Stimulated activated CD8-positive, alpha-beta memory T cell treated with anti-CD3 and anti-CD28 coated beads, Interleukin-15, amount 100 ng/mL, for 24 hours (primary cell): ENCODE measurements at places on chromosomes 2 and 18.

DNA sequence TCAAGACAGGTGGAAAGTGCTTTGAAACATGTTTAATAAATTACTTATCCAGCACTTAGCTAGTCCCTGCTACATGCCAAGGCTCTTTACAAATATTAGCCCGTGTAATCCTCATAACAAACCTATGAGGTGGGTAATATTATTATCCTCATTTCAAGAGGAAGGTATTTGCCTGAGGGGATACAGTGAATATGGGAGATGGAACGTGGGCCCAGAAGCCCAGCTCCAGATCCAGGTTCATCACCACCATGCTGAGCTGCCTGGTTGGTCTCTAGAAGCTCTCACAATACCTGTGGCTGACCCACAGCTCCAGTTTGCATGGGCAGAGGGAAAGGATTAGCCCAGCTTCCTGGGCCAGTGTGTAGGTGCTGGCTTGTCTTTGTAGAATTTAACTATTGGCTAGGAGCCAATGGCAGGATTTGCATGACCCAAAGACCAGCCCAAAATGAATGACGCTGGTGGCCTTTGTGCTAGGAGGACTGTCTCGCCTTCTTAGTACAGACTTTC is 61.6 kb upstream of the ATP8B1 start:
- DNase-seq = no peak

DNA sequence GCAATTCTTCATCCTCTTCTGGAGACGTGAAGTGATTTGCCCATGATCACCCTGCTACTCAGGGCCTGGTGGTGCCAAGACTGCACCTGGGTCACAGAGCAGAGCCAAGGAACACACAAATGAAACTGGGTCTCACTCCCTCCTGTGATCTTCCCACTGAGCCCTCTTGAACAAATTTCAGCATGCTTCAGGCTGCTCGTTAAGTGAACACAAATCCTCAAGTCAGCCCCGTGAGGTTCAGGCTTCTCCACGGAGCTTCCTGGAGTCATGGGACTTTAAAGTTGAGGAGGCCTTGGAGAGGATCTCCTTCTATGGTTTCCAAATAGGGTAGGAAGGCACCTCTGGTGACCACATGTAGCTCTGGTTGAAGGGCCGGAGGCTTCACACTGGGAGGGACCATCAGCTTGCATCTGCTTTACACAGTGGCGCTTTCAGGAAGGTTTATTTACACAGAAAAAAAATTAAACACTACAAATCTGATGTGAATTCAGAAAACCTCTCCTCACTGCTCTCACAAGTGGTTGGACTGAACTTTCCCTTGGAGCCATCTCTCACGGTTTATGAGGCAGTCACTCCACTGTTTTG is 255.4 kb downstream of the LOXHD1 start:
- DNase-seq = no peak

- no peak for DNase-seq
Measured at GRCh38 chr2:147681093-147681492, 163.7 kb upstream of the ACVR2A start.

DNA sequence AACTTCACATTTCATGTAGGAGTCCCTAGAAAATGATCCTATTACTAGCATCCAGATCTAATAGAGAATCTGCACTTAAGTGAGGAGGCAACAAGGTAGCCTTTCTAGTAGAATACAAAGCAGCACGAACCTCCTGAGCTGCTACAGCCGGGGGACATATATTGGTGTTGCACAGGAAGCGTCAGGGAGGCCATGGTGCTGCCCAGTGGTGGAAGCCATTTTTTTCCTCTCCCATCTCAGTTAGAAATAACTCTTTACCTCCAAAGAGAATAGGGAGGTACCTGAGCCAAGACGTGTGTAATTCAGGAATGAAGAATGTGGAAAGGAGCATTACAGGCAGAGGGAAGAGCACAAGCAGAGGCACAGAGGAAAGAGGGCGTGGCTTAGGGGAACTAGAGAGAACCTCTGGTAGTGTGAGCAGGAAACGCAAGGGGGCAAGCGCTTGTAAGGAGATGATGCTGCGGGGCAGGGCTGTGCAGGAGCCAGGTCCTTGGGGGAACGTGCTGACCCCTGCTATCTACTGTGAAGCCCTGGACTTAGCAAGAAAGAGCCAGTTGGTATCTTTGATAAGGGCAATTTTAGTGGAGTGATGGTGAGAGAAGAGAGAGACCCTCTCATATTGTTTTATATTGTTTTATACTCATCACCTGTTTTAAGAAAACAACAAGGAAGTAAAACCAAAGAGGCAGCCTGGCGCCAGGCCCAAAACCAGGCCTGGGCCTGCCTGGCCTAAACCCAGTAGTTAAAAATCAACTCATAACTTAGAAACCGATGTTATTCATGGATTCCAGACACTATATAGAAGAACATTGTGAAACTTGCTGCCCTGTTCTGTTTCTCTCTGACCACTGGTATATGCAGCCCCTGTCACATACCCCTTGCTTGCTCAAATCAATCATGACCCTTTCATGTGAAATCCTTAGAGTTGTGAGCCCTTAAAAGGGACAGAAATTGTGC is 50.0 kb upstream of the TTC39C start:
- DNase-seq = no peak

GRCh38 chr2:143142598-143142997 is 13.4 kb downstream of the ARHGAP15 start:
- DNase-seq = no peak

DNA sequence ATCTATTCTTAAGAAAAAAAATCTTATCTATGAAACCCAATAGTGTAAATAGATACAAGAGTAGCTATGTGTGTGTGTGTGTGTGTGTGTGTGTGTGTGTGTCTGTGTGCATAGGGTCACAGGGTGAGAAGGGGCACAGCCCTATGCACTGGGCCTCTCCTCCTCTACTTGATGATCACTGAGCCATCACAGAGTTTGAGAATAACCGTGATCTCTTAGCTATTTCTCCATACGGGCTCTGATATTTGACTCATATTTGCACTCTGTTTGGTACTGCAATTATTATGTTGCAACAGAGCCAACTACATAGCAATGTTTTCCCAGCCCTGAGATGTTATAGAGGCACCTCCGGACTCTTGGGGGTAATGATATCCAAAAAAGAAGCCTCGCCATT is 28.8 kb upstream of the SLC40A1 start:
- no peak for DNase-seq

DNA sequence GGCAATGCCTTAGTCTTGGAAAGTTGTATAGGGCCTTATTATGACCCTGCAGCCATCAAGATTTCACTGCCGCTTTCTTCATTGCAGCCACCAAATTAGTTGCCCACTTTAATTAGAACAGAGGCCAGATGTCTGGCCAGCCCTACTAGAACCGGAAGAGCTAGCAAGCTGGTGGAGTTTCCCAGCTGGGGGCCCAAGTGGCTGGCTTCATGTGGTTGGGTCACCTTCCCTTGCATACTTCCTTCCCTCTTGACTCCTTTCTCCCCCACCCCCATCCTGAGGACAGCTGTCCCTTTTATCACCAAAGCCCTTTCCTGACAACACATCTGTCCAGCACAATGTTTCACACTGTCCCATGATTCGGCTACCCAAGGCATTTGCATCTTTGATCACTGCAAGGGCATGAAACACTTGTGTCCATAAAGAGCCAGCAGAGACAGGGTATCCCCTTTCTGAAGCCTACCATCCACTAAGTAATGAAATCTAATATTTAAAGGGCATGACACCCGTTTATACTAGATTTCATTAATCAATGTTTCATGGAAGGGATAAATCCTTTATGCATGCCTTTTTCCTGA is 187.2 kb downstream of the BCL11A start:
- DNase-seq = no peak

- DNase-seq = no peak
Measured at GRCh38 chr2:74502720-74503505, 3.5 kb upstream of the LBX2 start.
